H4 (cell line): ENCODE measurements at places on chromosomes 4 and X. TPM values are rescaled to one million over a fixed set of nuclear protein-coding genes. Genes with fewer than 3 reads are reported as not detected.

The NUP62CL gene
- total RNA-seq, result 0.48 TPM in 1 of 2 replicates, not detected in the other

The CXCL5 gene
- not detected in 2 replicates for total RNA-seq

The NEUROG2 gene
- not detected in 2 replicates for total RNA-seq

The CENPC gene
- total RNA-seq, result 8.3 and 11.6 TPM in 2 replicates

The TTC29 gene
- total RNA-seq, result not detected in 2 replicates

The PNCK gene
- total RNA-seq, result 0.70 and 4.4 TPM in 2 replicates
